ELF-1 (cell line): ENCODE measurements at places on chromosomes 7 and 10.

DNA sequence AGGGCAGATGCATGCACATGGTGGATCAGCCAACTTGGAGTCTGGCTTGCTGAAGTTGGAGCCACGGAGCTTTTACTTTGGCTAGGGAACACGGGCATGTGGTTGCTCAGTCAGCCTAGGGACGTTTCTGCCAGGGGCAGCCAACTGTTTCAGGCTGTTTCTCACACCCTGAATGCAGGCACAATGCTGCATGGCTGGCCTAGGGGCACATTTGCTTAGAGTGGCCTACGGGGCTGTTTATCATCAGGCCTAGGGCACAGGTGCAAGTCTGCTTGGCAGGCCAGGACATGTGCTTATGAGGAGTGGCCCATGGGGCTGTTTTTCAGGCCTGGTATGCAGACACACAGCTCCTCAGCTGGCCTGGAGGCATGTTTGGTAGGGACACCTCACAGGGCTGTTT is 107.4 kb downstream of the GSAP start:
- peak; percentile 56 for DNase-seq

- no peak for DNase-seq
Observed at GRCh38 chr7:12490107-12490688, 80.3 kb upstream of the SCIN start.

GRCh38 chr7:101436857-101437576 is 74.3 kb downstream of the COL26A1 start:
- peak; percentile 90 for DNase-seq

- DNase-seq = no peak
Observed at GRCh38 chr10:94192333-94192732, 170.4 kb downstream of the NOC3L start.

- DNase-seq = no peak
Observed at GRCh38 chr10:27383595-27384542, 120.2 kb upstream of the RAB18 start.

DNA sequence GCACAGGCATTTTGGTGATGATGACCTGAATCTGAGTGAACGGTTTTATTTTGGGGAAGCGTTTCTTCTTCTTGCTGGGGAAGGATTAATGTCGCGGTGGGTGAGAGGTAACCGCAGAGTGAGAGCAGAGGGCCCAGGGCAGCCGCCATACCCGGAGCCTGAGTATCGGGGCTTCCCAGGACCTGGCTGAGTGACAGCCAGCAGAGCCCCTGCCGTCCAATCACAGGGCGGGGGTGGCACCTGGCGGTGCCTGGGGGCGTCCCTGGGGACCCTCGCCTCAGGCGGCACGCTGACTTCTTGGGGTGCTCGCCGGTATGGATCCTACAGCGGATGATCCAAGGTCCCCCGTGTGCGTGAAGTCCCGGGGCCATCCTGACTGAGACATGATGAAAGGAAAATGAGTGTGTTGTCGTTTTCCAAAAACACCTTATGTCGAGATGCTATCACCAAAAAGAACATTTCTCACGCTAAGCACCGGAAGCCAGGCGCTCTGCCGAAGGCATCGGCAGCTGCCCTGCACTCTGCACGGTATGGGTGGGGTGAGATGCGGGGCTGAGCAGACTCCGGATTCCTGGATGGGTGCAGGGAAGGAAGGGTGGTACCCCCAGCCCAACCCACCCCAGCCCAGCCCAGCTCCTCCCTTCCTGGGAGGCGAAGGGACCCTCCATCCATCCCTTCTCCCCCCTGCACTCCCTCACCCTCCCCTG is 227.9 kb upstream of the SHH start:
- no peak for DNase-seq

DNA sequence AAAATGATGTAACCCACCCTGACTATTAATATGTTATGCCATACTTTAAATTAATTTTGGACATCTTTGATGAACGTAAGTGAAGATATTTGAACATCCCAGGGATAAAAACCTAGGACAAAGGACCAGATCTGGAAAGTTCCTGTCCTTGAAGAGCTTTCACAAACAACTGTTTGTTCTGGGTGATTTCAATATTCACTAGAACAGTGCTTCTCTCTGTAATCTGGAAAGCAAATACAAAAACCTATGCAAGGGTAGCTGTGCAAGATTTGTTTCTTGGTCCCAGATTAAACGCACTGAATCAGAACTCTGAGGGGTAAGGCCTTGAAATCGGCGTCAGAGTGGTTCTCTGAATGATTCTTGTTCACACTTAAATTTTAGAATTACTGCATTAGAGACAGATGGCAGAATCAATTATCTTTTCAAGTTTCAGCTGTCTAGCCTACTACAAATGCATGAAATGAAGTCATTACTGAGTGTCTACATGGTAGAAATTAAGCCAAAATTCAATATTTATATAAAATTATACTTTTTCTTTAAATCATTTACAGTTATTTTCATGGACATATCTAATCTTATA is 69.6 kb upstream of the CSTF2T start:
- no peak for DNase-seq

DNA sequence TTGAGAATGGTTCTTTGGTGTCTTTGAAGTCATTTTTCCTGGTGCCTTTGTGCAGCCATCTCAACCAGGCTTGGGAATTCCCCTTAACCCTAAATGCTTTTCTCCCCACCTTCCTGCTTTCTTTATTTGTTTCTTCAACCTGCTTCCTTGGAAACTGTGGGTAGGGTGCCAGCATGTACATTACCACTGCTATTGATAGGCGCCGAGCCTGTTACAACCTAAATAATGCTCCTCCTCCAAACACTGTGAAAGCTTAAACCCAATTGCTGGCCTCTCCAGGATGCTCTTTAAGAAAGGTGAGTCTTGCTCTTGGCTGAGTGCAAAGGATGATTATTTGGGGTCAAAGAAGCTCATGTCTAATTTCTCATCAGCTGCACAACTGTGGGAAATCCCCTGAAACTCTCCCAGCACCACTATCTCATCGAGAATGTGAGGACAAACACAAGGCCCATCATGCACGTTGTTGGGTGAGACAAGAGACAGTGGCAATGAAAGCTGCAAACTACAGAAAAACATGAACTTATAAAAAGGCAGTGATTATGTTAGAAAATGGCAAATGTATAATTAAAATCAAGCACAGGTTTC is 285.5 kb upstream of the IGFBP3 start:
- no peak for DNase-seq

- DNase-seq = no peak
Observed at GRCh38 chr7:152158801-152159587, 133.5 kb downstream of the GALNT11 start.

DNA sequence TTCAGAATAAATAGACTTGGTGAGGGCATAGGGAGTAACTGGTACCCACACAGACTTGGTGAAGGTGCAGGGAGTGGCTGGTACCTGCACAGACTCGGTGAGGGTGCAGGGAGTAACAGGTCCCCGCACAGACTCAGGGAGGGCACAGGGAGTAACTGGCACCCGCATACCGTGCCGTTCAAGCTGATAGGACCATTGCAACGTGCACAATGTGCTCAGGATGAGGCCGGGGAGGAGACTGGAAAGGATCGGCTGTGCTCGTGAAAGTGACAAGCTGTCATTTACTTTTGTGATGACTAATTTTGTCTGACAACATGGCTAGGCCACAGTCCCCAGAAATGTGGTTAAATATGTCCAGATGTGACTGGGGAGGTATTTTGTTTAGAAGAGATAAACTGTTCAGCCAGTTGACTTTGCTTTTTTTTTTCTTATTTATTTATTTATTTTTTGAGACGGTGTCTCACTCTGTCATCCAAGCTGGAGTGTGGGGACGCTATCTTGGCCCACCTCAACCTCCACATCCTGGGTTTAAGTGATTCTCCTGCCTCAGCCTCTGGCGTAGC is 76.2 kb upstream of the NMT2 start:
- no peak for DNase-seq

- DNase-seq = no peak
Observed at GRCh38 chr10:87695074-87695473, 35.4 kb downstream of the PAPSS2 start.

DNA sequence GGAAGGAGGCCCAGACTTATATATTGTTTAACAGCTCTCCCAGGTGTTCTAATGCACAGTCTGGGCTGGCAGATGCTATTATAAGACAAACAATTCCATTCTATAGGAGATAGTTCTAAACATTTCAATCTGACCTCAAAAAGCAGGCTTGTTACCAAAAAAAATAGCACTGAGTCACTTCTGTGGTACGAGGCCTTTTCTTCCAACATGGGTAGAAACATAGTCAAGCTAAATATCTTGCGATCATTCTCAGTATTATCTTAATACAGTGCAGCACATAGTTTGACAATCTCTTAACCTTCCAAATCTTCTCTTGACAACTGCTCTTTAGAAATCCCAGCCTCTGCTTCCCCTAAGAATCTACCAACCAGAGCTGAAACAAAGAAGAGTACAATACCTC is 46.6 kb upstream of the MKX start:
- DNase-seq = no peak

DNA sequence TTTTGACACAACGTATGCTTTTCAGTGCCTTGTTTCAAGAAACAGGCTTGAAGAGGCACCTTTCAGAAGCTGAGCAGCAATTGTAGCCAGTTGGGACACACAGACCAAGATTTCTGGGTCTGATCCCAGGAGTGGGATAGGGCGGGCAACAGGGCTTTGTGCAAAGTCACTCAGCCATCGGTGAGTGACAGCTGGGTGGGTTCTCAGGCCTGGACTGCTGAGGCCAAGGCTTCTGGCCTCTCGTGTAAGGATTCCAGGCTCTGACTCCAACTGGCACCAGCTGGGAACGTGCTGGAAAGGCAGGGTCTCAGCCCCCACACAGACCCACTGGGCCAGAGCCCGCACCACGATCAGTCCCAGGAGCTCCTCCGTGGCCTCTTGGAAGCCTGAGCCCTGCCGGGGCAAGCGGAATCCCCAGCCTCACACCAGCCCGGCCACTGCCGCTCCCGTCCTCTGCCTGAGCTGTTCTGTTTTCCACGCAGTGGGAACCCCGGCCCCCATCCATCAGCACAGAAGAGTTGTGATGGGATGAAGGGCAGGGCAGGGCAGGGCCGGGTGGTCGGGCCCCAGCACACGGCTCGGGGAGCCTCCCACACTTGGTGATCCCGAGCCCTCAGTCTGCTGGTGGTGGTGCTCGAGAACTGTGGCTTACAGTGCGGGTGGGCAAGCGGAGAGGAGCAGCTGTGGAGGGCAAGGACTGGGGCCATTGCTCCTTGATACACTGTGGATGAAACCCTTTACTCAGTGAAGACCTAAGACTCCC is 46.8 kb downstream of the VIPR2 start:
- no peak for DNase-seq

DNA sequence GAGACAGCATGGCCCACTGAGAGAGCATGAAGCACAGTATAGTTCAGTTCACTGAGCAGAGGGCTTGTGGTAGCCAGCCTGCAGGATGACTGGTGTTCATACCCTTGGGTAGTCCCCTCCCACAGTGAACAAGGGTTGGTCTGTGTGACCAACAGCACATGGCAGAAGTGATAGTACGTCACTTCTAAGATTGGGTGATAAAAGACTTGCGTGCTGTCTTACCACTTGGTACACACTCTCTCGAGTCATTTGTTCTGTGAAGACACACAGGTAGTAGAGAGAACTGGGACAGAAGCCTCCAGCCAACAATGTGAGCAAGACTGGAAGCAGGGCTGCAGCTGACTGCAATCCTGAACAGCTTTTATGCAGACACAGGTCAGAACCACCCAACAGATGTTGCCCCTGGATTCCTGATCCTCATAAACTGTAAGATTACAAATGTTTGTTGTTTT is 14.6 kb downstream of the EPC1 start:
- DNase-seq = no peak

DNA sequence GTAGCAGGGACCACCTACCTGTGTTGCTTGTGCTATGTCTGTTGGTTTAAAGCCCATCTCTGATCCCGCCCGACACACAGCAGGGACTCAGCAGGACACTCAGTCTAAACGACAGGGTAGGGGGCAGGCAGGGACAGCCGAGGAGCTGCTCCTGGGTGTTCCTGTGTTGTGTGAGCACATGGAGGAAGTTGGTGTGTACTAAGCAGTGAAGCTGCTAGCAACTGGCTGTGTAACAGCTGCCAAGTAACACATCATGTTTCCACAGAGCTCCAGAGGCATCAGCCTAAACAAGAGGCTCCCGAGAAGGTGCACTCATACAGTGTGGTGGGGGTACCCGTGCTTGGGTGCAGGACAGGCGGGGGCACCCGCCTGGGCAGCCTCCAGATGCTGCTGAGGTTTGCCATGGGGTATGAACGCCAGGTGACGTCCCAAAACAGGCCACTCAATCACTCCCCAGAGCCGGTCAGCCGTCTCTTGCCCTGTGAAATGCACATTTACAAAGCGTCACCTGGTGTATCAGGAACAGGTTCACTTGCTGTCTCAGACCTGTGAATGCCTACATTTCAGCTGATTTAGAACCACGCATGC is 59.6 kb downstream of the PTPRN2 start:
- no peak for DNase-seq

DNA sequence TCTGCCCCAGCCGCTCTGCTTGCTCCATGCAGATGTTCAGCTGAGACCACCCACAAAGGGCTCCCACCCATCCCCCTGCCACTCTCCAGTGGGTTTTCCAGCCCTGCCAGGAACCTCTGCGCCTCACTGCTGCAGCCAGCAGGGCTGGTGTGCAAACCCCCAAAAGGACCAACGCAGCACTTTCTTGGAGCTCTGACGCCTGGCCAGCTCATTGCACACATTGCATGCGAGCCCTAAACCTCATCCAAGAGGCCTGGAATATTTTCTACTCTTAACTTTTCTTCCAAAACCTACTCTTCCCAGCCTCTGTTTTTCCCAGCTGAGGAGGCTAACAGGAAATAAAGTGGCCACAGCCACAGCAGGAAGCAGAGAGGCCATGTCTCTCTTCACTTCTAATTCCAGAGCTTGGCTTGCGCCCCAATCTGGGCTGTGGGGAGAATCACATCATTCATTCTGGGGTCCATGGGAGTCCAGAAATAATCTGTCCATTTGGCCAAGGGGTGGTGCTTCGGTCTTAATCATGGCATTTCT is 4.6 kb upstream of the FAM170B start:
- no peak for DNase-seq

GRCh38 chr10:36574207-36574606 is 551.2 kb upstream of the ANKRD30A start:
- DNase-seq = no peak

- no peak for DNase-seq
Observed at GRCh38 chr10:112959207-112959838, 9.3 kb downstream of the TCF7L2 start.

DNA sequence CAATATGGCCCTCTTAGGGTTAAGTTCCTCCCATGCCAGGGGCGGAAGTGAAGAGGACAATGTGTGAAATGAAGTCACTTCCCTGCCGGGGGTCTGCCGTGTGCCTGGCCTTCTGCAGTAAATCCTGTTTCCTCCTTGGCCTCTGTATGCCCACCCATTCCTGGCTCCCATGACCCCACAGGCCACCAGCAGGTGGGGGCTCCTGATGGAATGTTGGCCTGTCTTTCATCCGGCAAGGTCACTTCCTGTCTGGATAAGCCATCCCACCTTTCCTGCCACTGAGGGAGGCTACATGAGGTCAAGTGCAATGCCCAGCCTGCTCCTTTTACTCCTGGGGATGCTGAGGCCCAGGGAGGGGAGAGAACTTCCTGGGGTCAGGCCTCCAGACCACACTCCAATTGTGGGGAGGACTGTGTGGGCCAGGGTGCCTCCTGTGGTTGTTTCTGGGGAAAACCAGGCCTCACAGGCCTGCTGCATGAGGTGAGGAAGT is 22.3 kb downstream of the PALD1 start:
- no peak for DNase-seq
